ENCODE measurements at places on chromosomes 7 and 10.

DNA sequence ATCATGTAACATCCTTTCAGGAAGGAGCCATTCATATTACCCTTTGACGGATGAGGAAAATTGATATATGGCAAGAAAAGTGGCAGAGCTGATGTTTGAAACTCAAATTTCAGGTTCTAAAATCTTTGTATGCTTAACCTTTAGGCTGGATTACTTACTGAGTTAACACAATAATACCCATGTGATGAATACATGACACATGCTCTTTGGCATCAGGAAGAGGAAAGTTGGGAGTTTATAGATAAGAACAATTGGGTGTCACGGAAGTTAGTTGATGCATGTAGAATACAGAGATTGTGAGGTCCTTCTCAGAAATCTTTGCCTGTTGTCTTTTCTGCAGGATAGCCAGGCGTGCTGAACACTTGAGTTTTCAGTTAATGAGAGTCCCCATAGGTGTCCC is 572.1 kb upstream of the POM121L12 start:
- DNase-seq = no peak

DNA sequence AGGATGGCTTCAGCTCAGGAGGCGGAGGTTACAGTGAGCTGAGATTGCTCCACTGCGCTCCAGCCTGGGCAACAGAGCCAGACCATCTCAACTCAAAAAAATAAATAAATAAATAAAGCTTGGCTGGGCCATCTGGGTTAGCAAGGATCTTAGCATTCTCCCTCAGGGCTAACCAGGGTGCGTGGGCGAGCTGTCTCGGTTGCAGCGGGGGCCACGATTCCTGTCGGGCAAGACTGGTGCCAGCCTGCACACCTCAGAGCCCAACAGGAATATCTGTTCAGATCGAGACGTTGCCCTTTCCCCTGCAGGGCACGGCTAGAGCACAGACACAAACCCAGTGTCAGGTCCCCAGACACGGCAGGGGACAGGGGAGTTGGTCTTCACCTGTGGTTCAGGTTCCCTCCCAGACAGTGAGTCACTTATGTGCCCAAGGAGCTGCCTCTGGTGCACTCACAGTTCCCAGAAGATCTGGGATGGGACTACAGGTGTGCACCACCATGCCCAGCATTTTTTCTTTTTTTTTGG is 75.5 kb upstream of the GTF2I start:
- DNase-seq = no peak

GRCh38 chr7:79293655-79294142 is 159.8 kb downstream of the MAGI2 start:
- DNase-seq = no peak

DNA sequence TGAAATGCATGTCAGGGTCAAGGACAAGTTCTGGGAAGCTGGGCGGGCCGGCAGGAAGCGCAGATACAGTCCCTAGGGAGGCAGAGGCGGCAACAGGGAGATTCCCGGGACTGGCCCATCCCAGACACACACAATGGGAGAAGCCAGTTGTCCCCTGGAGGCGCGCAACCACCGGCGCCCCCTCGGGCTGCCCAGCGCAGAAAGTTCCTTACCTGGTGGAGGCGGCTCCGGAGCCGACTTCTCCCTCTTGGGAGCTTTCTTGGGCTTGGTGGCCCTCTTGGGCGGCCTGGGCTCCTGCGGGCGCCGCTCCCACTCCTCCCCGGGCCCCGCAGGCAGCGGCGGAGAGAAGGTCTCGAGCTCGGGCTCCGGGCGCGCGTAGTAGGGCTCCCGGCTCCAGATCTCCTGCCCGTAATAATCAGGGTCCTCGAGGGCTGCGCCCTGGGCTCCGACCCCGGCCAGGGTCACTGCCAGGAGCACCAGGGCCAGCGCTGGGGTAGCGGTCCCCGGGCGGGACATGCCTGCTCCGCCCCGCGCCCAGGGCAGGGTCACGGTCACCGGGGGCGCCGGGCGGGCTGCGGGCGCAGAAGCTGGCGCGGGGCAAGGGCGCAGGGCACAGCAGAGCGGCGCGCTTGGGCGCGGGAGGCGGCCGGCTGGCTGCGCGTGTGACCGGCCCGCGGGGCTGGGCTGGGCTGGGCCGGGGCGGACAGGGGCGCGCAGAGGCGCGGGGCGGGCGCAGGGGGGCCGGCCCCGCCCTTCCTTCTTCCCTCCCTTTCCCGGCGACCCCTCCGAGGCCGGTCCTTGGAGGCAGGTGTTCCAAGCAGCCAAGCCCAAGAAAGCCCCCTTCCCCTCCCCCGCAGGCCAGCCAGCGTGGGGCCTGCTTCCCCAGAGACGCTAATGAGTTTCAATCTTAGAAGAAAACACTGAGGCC is at the start of gene CPXM2:
CPXM2 (minus strand) TSS at position 664 of the 928 bp plus-strand sequence; CDS start at position 516, 148 bp downstream.
- no peak for DNase-seq

GRCh38 chr7:108290459-108291151 is 160.4 kb upstream of the LAMB4 start:
- DNase-seq = no peak

GRCh38 chr10:23467012-23467411 is 28.1 kb downstream of the OTUD1 start:
- DNase-seq = no peak

DNA sequence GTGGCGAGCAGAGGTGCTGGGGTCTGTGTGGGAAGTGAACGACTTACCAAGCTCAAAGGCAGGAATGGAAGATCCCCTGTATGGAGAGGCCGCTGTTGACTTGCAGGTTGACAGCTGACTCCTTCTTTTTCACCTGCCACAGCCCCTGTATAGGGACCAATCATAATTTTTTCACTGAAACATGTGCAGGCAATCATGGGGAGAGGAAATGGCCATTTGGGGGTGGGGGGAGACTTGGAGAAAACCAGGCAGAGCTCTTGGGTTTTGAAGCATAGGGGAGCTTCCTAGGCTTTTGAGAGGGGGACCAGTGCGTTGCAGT is 101.4 kb downstream of the WDR37 start:
- no peak for DNase-seq

- DNase-seq = no peak
These were observed 147.2 kb downstream of the SFMBT2 start for GRCh38 chr10:7263616-7264015.

GRCh38 chr10:105714728-105715127 is 1073.6 kb downstream of the SORCS3 start:
- DNase-seq = no peak

- no peak for DNase-seq
These were observed 107.0 kb upstream of the LRRN3 start for GRCh38 chr7:110983822-110984456.

DNA sequence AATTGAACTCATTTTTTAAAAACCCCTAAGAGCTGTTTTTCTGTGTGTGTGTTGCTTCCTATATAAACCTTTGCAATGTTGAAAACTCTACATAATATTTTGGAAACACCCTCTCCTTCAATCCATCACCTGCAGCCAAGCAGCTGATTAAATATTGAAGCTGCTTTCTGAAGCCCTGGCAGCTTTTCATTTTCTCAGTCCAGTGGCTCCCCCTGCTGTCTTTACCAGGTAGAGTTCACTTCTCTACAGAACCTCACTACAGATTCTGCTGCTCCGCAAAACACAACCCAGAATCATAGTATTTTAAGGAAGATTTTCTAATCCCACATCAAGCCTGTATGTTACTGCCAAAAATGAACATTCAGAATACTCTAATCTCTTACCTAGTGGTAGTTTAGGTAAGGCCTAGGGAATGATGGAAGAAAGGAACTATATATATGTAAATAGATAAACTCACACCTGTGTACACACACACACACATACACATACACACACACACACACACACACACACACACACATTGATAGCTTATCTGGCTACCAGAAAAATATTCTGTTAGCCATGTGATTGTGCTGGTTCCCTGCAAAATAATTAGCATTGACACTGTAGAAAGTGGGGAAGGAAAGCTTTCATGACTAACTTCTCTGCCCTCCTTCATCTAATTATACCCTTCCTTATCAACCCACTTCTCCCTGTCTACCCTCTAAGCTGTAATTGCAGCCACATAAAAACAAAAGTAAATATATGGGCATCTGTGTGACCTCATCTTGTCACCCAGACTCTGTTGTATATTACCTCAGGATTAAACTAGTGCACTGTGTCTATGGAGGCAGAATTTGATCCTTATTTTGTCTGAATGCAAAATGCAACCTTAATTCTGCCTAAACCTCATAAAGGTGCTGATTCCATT is 229.5 kb upstream of the FZD1 start:
- DNase-seq = no peak

Data from T-helper 17 cell (primary cell).